ENCODE measurements at places on chromosomes 13 and 19. TPM values are rescaled to one million over a fixed set of nuclear protein-coding genes. Genes with fewer than 3 reads are reported as not detected.

VN1R4 gene
- total RNA-seq: not detected

ZNF610 gene
- 1.4 TPM for total RNA-seq

IGFL3 gene
- 0.32 TPM for total RNA-seq

ERICH4 gene
- total RNA-seq: not detected

DIRAS1 gene
- total RNA-seq: under 0.01 TPM

NTN5 gene
- total RNA-seq: not detected

RUBCNL gene
- not detected for total RNA-seq

KLF2 gene
- total RNA-seq: 5.3 TPM

FFAR3 gene
- total RNA-seq: not detected

CPT1C gene
- total RNA-seq: 13.0 TPM

TMEM59L gene
- total RNA-seq: 0.15 TPM

BEST2 gene
- not detected for total RNA-seq

ZNF154 gene
- total RNA-seq: 0.32 TPM

ZNF569 gene
- total RNA-seq: 5.8 TPM

C5AR2 gene
- total RNA-seq: not detected

NLRP5 gene
- total RNA-seq: not detected

ZNF844 gene
- total RNA-seq: 1.4 TPM

ANGPTL8 gene
- total RNA-seq: not detected

CEACAM7 gene
- total RNA-seq: not detected

CGB3 gene
- not detected for total RNA-seq

APOC4 gene
- total RNA-seq: not detected

LGI4 gene
- not detected for total RNA-seq

LILRB3 gene
- not detected for total RNA-seq

FBXO17 gene
- 21.8 TPM for total RNA-seq

TEX26 gene
- not detected for total RNA-seq
